ENCODE measurements at places on chromosomes 12 and 14. TPM values are rescaled to one million over a fixed set of nuclear protein-coding genes. Genes with fewer than 3 reads are reported as not detected.

- no peak for DNase-seq
These were observed 4.4 kb downstream of the C12orf54 start for GRCh38 chr12:48486679-48487078.

DNA sequence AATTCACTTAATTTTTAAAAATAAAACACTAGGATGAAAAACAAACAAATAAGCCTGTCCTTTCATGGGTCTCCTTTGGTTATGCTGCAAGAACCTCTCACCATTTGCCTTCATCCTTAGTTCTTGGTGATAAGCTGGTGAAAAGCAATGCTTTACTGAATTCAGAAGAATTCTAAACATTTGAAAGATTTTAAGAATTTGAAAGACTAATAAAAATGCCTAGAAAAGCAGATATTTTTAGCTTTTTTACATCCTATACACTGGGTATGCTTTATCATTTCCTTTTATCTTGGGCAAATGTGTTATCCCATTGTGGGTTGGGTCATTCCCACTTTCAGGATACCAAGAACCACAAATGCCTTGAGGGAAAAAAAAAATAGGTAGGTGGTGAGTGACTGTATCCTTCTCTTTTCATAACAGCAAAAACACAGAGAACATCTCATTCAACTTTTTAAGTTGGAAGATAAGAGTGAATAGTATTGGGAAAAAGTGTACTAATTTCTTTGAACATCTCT lies 197.1 kb upstream of the ABCD2 start:
- DNase-seq: no peak

HOXC10 gene
- 2.0 TPM for total RNA-seq

POTEG gene
- 0.41 TPM for total RNA-seq

- no peak for DNase-seq
These were observed 941 bp upstream of the STAB2 start for GRCh38 chr12:103586132-103586531.
